ENCODE measurements at places on chromosomes 4 and X. TPM values are rescaled to one million over a fixed set of nuclear protein-coding genes. Genes with fewer than 3 reads are reported as not detected.

DNA sequence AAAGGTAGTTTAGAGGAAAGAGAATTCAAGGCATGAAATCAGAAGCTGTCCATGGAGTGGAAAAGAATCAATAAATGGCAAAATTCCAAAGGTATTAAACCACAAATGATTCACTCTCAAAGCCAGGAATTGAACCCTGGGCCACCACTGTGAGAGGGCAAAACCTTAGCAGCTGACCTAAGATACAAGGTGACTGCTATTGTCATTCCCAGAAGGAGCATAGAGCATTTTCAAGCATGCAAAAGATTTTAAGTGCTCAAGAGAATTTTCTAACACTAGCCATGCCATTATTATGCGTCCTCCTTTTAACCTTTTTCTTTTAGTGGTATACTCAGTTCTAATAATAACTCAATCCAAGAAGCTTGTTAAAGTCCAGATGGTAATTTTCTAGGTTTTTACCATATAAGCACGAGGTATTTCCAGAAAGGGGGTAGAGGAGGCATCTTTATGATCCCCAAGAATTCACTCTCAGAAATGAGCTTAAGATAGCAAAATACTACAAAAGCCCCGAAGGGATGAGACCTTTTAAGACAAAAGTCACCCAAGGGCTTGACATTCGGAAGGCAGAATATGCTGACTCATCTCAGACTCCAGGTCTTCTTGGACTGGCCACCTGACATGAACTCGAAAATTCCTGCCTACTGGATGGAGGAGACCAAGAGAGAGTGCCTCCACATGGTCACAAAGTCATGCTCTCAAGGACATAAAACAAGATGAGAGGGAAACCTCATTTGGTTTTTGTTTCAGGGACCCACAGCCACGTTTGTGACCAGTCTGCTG, 13.8 kb upstream of the PAGE5 start:
- no peak for DNase-seq

- DNase-seq: no peak
These were observed 1.8 kb upstream of the GPR82 start for GRCh38 chrX:41722214-41722613.

Gene DDIT4L
- 0.24 TPM for total RNA-seq

Gene DRP2
- total RNA-seq: 0.69 TPM

DNA sequence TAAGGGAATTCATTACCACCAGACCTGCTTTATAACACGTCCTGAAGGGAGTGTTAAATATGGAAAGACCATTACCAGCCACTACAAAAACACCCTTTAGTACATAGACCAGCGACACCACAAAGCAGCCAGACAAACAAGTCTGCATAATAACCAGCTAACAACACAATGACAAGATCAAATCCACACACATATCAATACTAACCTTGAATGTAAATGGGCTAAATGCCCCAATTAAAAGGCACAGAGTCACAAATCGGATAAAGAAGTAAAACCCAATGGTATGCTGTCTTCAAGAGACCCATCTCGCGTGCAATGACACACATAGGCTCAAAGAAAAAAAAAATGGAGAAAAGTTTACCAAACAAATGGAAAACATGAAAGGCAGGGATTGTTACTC, 36.9 kb downstream of the FGF16 start:
- no peak for DNase-seq

Measured in activated CD4-positive, alpha-beta memory T cell treated with anti-CD3 and anti-CD28 coated beads for 36 hours (primary cell).